ENCODE measurements at places on chromosomes 13 and 19. TPM values are rescaled to one million over a fixed set of nuclear protein-coding genes. Genes with fewer than 3 reads are reported as not detected.

DNA sequence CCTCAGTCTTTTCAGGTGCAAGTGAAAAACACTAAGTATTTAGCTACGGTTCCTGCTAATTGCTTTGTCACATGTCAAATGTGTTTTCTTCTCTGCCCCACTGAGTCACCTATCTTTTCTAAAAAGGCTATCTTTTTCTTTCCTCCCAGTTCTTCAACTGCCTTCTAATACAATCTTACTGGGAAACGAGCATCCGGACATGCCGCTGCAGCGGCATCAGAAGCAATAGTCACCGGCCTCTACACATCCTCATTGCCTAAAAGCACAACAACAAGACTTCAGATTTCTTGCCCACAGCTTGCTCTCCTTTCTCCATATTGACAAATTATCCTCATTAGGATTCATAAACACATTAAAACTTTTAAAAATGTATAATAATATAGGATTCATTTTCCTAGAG is 1.2 kb downstream of the PCDH9 start:
- no peak overlapping the region for H3K4me3 ChIP-seq
- H3K27me3 ChIP-seq, result no peaks in the 10 kb centered on the region
- DNase-seq, result no peak

- H3K4me3 ChIP-seq, result no peak overlapping the region
- H3K27ac ChIP-seq, result no peak overlapping the region
- H3K4me1 ChIP-seq, result peaks cover 2% of the 10 kb centered on the region
- H3K27me3 ChIP-seq, result no peaks in the 10 kb centered on the region
Measured at GRCh38 chr13:91456837-91457236, 58.4 kb downstream of the GPC5 start.

DNA sequence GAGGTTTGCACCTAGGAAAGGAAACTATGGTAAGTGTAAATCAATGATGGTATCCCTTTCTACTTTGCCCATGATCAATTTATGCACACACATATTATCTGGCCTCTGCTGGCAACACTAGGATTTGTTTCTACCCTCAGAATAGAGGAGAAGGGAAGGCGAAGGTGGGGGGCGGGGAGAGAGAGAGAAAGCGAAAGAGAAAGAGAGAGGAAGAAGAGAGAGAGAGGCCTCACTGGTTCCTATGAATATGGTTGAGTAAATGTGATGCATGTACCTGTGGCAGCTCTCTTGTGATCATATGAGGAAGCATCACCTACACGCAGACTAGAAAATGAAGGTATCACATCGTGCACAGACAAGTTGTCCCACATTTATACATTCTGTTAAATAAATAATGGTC is 882.0 kb upstream of the SLITRK6 start:
- no peaks in the 10 kb centered on the region for H3K36me3 ChIP-seq
- DNase-seq, result no peak
- H3K4me1 ChIP-seq, result no peaks in the 10 kb centered on the region
- H3K4me3 ChIP-seq, result no peak overlapping the region

DNA sequence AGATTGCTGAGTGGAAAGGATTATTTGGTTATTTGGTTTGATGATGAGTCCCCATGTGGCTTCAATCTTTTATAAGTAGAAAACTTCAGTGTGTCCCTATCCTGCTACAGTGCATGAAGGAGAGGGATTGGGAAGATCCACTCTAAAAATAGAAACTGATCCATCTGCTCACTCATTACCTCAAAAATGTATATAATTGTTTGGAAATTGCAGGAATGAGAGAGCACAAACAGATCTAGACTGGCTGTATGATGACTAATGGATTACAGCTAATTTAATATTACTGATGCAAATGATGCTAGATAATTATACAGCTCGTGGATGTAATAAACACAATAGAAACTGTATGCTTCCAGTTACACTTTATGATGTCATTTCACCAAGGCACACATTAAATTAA is 625.3 kb upstream of the PRR20A start:
- H3K4me3 ChIP-seq, result no peak overlapping the region
- H3K36me3 ChIP-seq, result no peaks in the 10 kb centered on the region
- H3K27me3 ChIP-seq, result no peaks in the 10 kb centered on the region
- no peak for DNase-seq
- H3K4me1 ChIP-seq, result no peaks in the 10 kb centered on the region

GRCh38 chr13:110841846-110842245 is 73.0 kb downstream of the ANKRD10 start:
- peaks cover 18% of the 10 kb centered on the region for H3K4me1 ChIP-seq
- no peak overlapping the region for H3K4me3 ChIP-seq
- H3K36me3 ChIP-seq, result no peaks in the 10 kb centered on the region
- no peak overlapping the region for H3K27ac ChIP-seq
- DNase-seq, result no peak

The EHD2 gene
- 440 TPM for total RNA-seq

The PRODH2 gene
- not detected for total RNA-seq

The WDR88 gene
- total RNA-seq, result not detected

Measured in osteocyte (in vitro differentiated cells).